Stimulated activated CD8-positive, alpha-beta memory T cell treated with anti-CD3 and anti-CD28 coated beads, Interleukin-12 subunit alpha, Interleukin-12 subunit beta, amount 100 ng/mL, for 1 hour (primary cell): ENCODE measurements at places on chromosomes 1 and 21.

DNA sequence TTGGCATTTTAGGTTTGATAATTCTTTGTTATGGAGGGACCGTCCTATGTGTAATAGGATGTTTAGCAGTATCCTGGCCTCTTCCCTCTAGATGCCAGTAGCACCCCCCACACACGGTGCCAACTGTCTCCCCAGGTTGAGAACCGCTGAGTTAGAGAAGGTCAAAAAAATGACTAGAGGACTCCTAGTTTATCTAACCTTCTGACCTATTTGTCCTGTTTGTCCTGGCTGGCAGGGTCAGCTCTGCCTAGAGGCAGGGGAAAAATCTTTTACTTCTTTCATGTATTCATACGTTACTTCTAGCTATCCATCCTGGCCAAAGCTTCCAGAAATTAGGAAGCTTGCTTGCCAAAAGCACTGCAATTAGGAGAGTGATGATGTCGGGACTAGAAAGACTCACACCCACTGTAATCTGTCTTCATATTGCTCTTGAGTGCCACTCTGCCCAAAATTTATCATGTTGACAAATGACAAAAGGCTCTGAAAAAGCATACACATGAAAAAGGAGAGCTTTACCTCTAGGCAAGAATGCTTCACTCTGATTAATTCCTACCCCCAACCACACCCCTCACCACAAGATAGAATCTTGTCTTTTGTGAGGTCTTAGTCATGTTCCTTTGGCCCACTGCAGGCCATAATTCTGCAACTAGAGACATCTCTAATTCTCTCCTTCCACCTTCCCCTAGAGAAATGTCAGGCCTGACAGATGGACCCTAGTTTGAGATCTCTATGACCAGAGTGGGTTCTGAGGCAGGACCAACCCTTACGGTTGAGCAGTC is 14.4 kb upstream of the AKR1A1 start:
- DNase-seq = no peak

- DNase-seq = no peak
Measured at GRCh38 chr1:116991171-116991845, 10.3 kb upstream of the CD101 start.

DNA sequence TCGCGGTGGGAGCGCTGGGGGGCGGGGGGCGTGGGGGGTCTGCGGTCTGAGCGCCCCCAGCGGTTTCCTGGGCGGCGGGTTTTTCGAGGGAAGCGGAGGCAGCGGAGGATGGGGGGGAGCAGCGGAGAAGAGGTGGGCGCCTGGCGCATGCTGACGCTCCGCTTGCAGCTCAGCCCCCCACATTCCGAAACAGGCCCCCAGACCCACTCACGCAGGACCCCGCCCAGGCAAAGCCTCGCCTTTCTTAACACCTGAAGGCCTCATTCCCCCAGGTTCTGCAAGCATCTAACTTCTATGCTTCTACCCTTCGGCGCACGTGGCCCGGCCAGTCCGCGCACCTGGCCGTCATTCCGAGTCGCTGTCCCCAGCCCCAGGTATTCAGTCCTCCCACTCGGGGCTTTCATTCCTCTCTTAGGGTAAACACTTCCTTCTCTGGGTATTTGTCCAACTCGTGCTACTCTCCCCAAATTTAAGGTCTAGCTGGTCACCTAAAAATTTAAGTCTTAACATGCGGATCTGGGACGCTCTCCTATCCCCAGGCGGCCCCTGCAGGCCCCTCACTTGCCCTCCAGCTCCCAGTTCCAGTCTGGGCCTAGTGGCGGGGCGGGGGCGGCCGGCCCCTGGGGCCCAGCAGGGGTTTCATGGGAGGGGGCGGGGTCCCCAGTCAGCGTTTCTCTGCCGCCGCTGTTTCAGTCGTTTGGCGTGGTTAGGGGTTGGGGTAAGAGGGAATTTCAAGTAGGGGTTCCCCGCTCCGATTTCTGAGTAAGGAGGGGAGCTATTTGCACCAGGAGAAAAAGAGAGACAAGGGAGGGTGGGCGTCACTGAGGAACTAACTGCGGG is 2.8 kb upstream of the ZBTB7B start:
- no peak for DNase-seq

DNA sequence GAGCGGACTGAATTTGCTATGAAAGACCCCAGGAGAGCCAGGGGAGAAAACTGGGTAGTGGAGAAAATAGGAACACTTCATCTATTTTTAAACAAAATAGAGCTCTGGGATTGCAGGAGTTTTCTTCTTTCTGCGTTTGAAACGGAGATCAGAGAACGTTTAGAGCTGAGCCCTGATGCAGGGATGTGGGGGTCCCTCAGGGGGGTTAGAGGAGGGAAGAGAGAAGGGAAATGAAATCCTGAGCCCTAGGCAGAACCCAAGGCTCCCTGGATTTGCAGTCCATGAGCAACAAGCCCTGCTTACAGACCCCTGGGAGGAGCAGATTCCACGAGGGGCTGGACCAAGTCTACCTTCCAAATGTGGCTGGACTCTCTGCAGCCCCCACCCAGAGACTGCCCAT is 21.8 kb downstream of the STYXL2 start:
- DNase-seq = no peak

- DNase-seq = no peak
Measured at GRCh38 chr1:59487335-59488031, 190.6 kb downstream of the FGGY start.

GRCh38 chr1:17119076-17119772 is at the start of gene PADI2:
Gene PADI2, minus strand, starts transcription at chr1:17119451. Its CDS starts 80 bp downstream, at chr1:17119371.
- peak; percentile 15 for DNase-seq

DNA sequence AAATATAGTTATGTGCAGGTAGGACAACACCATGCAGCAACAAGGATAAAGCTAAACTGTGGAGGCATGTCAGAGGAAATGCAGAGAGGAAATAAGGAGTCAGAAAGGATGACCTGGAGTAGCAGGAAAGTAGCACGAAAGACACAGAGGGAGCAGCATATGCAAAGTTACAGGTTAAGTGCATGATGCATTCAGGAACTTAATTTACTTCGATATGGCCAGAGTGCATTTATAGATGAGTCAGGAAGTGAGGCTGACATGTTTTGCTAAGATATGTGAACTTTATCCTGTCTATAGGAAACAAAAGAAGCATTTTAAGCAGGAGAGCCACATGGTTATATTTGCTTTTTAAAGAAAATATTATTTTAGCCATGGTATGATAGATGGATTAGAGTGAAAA is 15.4 kb upstream of the MUTYH start:
- no peak for DNase-seq

- no peak for DNase-seq
Measured at GRCh38 chr1:179168536-179168935, 60.9 kb downstream of the ABL2 start.

- no peak for DNase-seq
Measured at GRCh38 chr1:89277725-89278124, 5.1 kb upstream of the GBP5 start.

DNA sequence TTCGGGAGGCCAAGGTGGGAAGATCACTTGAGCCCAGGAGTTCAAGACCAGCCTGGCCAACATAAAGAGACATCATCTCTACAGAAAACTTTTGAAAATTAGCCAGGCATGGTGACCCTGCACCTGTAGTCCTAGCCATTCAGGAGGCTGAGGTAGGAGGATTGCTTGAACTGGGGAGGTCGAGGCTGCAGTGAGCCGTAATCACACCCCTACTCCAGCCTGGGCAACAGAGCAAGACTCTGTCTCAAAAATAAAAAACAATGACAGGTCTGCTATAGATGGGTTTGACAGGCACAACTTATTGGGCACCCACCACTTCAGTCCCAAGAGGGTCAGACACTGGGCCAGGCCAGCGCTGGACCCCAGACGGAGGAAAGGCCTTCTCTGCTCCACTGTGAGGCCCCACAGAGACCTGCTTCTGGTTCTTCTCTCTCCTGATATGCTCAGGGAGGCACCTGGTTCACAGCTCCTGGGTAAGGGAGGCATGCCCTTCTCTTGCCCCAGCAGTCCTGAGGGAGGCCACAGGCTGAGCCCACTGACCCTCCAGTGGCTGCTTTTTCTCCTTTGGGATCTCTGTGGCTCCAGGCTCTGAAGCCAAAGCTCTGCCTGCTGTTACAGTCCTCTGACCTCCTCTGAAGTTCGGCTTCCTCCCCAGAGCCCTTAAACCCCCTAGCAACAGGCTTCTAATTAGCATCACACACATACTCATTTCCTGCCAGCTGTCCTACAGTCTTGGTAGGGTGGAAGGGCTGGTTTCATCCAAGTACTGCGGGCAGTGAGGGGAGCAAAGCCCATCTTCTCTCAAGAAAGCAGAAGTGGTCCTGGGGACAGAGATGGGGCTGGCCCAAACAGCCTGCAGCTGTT is 14.4 kb downstream of the S100A16 start:
- no peak for DNase-seq

GRCh38 chr21:34745557-34746255 is 76.9 kb downstream of the CLIC6 start:
- peak; percentile 30 for DNase-seq

GRCh38 chr1:241771117-241771516 is 76.9 kb upstream of the EXO1 start:
- DNase-seq = no peak

DNA sequence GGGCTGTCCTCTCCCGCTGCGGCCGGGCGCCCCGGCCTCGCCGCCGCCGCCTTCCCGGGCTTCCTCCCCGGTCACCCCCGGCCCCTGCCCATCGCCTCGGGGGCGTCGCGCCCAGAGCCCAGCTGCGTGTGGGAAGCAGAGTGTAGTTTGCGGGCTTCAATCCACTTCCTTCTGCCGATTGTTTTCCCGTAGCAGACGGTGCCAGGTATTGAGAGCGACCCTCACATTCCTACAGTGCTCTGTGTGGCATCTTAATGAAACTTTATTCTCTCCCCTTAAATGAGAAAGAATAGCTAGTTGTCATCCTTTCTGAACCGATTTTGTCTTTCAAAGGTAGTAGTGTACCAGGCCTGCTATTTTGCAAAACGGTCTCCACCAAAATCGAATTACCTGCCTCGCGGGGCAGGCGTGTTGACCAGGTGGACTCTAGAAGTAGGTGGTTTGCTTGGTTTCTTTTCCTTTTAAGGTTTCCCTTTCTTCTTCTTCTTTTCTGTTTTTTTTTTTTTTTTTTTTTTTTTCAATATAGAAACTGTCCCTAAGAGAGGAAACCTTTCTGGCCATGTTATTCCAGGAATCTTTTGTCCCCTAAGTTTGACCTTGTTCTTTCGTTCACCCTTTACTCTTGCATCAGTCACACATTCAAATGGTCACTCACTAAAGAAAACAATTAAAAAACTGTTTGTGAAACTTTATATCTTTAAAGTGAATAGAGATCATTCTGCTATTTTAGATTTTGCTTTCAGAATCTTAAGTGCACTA is 881 bp downstream of the USP25 start:
- no peak for DNase-seq

GRCh38 chr1:111174070-111174469 is 26.4 kb downstream of the DENND2D start:
- DNase-seq = no peak
